ENCODE measurements at places on chromosomes 3 and 15. TPM values are rescaled to one million over a fixed set of nuclear protein-coding genes. Genes with fewer than 3 reads are reported as not detected.
A peak's percentile ranks its signal among the peaks of the same experiment; 100 is the strongest.

DNA sequence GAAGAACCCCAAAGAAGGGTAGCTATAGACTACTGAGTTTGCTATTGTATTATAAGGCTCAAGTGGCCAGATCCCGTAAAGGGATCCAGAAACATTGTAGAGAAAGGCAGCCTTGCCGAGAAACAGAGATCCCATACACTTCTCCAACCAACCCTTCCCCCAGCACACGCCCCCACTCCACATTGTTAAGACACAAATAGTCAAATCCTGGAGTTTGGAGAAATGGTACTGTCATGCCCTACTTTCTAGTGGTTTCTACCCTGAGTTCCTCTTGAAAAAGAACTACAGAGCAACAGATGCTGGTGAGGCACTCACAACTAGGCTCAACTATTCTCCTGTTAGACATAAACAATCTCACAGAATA lies 33.2 kb downstream of the B4GALT4 start:
- DNase-seq, result no peak

Gene TTLL13
- polyA plus RNA-seq, result 0.04 TPM

GRCh38 chr3:134827213-134827612 lies 32.2 kb downstream of the EPHB1 start:
- DNase-seq, result no peak

GRCh38 chr15:81858586-81858985 lies 187.2 kb downstream of the MEX3B start:
- no peak for DNase-seq

Gene TM6SF1
- 3.4 TPM for polyA plus RNA-seq

GRCh38 chr3:120820748-120821147 lies 78.2 kb downstream of the GTF2E1 start:
- DNase-seq, result no peak

GRCh38 chr15:68729789-68730411 lies 90.8 kb downstream of the ANP32A start:
- no peak for DNase-seq

Gene GOLGA6L7
- not detected for polyA plus RNA-seq

Gene CHRNA5
- 1.6 TPM for polyA plus RNA-seq

GRCh38 chr3:56468184-56469106 lies at the start of gene ERC2:
Gene ERC2, minus strand, starts transcription at chr3:56468467.
- peak; percentile 47 for DNase-seq

DNA sequence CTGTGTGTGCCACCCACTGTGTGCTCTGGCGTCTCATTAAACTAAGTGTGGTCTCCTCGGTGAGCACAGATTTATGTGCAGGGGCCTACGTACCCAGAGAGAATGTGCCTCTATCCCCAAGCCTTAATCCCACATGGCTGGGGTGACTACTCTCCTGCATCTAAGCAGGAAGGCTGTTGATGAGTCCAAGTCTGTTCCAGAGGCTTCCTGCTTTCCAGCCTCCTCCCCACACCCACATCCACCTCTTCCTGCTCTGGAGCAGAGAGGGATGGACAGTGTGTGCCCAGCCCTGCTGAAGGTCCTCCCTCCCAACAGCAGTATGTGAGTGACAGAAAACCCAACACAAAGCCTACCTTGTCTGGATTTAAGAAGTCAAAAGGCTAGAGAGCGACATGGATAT lies 38.8 kb upstream of the BCL2L10 start:
- no peak for DNase-seq

Gene NANOGP8
- 0.16 TPM for polyA plus RNA-seq

- DNase-seq, result no peak
Measured at GRCh38 chr3:142337994-142338393, 109.8 kb downstream of the XRN1 start.

Gene SI
- not detected for polyA plus RNA-seq

Gene AP3B2
- 1.1 TPM for polyA plus RNA-seq

DNA sequence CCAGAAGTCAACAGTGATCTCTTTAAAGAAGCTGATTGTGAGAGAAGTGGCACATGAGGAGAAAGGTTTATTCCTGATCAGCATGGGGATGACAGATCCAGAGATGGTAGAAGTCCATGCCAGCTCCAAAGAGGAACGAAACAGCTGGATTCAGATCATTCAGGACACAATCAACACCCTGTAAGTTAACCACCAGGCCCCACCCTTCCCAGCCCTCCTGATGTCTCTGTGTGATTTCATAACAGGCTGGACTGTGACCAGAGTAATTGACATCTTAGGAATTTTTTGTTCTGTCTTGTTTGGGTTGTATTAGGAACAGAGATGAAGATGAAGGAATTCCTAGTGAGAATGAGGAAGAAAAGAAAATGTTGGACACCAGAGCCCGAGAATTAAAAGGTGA lies 67.7 kb downstream of the KLHL25 start:
- no peak for DNase-seq

- DNase-seq, result no peak
Measured at GRCh38 chr15:74334127-74334526, 33.3 kb downstream of the CYP11A1 start.

GRCh38 chr3:64098670-64099069 lies 75.4 kb upstream of the PSMD6 start:
- no peak for DNase-seq

DNA sequence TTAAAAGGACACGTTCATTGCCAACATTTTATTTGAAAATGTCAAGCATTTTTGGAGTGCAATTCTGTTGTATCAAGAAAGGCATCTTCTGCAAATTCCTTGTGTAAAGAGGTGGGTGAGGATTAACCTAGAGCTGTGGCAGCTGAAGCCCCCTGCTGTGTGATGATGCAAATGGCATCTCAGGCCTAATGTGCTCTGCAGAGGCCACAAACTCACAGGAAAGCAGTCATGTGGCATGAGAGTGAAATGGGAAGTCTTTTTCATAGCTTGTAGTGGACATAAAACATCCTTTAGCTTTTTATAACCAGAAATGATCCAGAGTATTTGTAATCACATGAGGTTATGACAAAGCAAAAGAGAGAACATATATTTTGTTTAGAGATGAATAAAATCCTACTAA lies 6.4 kb downstream of the CADM2 start:
- no peak for DNase-seq

DNA sequence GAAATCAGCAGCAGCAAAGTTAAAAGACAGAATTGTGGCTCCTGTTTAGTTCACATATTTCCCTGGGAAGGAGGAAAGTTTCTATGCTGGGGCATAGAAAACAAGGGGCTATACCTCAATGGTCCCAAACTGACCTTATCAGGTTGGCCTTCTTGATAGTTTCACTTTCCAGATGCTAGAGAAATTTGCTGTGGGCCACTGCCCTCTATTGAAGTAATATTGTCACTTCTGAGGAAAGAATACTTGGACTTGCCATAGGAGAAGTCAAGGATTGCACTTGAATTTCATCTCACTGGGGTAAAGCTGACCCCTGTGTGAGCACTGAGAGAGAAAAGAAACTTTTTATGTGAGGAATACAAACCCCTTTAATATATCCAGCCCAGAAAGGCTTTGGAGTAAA lies 49.3 kb upstream of the XCR1 start:
- no peak for DNase-seq

- DNase-seq, result no peak
Measured at GRCh38 chr3:124587053-124587408, 143.2 kb upstream of the UMPS start.

- no peak for DNase-seq
Measured at GRCh38 chr15:42373274-42373673, 14.0 kb downstream of the CAPN3 start.

Gene TRMT10C
- 18.5 TPM for polyA plus RNA-seq

DNA sequence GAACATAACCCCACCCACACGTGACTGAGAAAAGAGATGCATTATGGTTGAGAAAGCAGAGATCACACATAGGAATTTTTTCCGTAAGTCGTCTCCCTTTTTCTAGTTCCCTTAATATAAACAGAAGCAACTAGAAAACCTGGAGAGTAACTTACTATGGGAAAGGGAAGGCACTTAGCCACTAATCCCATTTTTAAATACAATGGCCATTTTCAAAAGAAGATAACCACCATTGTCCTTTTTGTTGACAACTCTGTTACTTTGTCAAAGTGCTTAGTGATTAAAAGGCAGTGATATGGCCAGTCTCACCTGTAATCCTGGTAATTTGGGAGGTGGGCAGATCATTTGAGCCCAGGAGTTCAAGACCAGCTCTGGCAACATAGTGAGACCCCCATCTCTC lies 184.4 kb upstream of the UMPS start:
- no peak for DNase-seq

DNA sequence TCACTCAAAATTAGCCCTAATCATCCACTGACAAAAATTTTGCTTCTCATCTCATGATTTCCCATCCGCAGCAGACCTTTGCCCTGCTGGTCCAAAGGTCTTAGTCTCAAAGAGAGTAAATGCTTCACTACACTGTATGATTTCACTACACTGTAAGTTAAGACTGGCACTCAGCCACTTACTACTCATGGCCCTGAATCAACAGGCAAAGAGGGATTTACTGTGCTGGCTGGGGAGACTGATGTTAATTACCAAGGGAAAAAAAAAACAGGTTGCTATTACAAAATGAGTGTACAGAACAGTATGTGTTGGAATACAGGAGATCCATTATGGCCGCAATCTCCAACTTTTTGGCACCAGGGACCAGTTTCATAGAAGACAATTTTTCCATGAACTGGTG lies 214.8 kb downstream of the ZMAT3 start:
- no peak for DNase-seq

- DNase-seq, result no peak
Measured at GRCh38 chr15:88663141-88663621, 24.4 kb downstream of the ISG20 start.

- DNase-seq, result no peak
Measured at GRCh38 chr3:134216191-134216764, 34.4 kb downstream of the RYK start.

GRCh38 chr3:146217324-146217723 lies 33.6 kb downstream of the PLSCR4 start:
- no peak for DNase-seq

GRCh38 chr3:54733106-54734006 lies 194.5 kb downstream of the LRTM1 start:
- no peak for DNase-seq

All from ovary (tissue), 10 donors.